Stimulated activated CD8-positive, alpha-beta memory T cell treated with anti-CD3 and anti-CD28 coated beads, Interleukin-4, amount 100 ng/mL, for 4 hours (primary cell): ENCODE measurements at places on chromosomes 5 and 9.

DNA sequence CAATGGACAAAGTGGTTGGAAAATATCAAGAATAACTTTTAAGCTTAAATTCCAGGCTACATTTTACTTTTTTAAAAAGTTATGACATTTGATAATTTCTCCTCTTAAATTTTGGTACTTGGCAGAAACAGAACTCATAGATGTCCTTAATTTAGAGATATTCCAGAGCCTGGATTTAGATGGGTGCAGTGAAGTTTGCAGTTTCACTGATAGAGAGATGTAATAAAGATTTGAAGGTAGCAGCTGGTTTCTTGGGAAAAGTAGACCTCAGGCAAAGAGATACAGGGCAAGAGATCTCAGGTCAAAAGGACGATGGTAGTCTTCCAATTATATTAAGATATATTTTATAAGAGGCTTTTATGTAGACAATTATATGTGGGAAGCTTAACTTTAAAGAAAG is 134.6 kb downstream of the ISL1 start:
- no peak for DNase-seq

- DNase-seq, result no peak
Observed at GRCh38 chr5:89313804-89314588, 431.0 kb upstream of the MEF2C start.

GRCh38 chr9:113612828-113613227 is 149.3 kb downstream of the RGS3 start:
- no peak for DNase-seq

- DNase-seq, result no peak
Observed at GRCh38 chr5:131545845-131546244, 89.2 kb downstream of the RAPGEF6 start.

- no peak for DNase-seq
Observed at GRCh38 chr5:156824800-156825199, 25.3 kb upstream of the PPP1R2B start.

GRCh38 chr5:113150221-113150620 is 173.6 kb downstream of the DCP2 start:
- no peak for DNase-seq

GRCh38 chr5:117769877-117770276 is 1195.3 kb upstream of the SEMA6A start:
- no peak for DNase-seq

- no peak for DNase-seq
Observed at GRCh38 chr5:139849942-139850341, 54.3 kb downstream of the PSD2 start.

- DNase-seq, result no peak
Observed at GRCh38 chr9:89598926-89599325, 5.9 kb upstream of the GADD45G start.

DNA sequence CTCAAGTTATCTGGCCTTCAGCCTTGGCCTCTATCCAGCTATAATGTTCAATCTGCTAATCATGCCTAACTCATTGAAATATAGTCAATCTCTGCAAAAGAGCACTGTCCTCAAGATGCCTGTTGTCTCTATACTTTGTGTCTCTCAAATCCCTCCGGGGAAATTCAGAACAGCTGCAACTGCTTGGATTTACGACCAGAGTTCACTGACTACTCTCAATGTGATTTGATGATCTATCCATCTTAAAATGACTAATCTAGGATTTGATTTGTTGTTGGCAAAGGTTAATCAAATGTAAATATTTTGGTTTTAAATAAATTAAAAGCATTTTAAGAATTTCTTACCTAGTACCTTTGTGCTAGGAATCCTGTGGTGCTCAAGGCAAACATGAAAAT is 40.9 kb downstream of the SVEP1 start:
- DNase-seq, result no peak

- DNase-seq, result no peak
Observed at GRCh38 chr5:152631221-152631620, 226.1 kb upstream of the NMUR2 start.

DNA sequence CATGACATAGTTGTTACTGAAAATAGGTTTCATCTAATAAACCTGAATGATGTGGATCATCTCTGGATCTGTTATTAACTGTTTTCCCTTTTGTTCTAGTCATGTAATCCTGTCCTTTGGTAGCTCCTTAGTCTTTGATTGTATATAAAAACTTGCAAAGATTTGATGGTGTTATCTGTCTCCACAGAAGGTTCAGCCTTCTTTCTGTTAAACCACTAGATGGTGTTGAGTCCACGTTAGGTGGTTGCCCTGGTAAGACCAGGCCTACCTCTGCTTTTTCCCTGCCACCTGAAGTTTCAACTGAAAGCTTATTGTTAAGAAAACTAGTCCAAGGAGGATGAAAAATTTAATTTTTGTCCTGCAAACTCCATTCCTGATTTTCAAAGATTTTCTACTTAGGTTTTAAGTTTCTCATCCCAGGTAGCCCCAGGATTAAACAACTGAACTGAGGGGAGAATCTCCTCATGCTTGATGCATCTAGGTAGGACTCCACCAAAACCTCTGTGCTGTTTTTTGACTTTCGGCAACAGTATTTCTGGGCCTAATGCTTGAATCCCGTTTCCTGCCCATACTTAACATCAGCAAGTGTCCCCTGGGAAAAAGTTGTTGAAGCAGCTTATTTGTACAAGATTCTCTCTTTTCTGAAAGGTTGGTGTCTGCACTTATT is 68.5 kb downstream of the RICTOR start:
- DNase-seq, result no peak

GRCh38 chr5:105619725-105620124 is 2051.0 kb downstream of the EFNA5 start:
- no peak for DNase-seq

- no peak for DNase-seq
Observed at GRCh38 chr5:149471406-149472183, 79.6 kb downstream of the CSNK1A1 start.

DNA sequence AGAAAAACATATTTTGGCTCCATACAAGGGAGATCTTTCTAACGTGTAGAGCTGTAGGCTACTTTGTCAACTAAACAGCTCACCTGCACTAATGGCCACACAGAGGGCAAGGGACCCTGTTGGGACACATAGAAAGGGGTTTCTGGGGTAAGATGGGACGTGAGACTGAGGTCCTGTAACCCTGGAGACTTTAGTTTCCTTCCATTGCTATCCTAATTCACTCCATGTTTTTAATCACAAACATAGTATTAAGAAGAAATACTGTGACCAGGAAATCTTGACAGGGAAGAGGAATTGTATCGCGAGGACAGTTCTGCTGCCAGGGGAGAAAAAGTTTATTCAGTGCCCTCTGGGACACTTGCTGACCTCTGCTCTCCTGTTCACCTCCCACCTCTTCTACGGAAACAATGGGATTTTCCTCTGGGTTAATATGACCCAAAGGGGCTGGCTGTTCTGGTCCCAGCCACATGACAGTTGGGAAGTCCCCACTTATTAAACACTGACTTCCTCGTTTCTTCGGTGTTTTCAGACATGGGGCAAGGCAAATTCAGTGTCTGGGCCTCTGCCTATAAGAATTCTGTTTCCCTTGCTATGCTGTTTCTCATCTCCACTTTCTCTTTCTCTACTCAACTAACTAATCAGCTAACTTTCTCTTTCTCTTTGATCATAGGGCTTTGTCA is 106.9 kb upstream of the SEMA6A start:
- DNase-seq, result no peak

DNA sequence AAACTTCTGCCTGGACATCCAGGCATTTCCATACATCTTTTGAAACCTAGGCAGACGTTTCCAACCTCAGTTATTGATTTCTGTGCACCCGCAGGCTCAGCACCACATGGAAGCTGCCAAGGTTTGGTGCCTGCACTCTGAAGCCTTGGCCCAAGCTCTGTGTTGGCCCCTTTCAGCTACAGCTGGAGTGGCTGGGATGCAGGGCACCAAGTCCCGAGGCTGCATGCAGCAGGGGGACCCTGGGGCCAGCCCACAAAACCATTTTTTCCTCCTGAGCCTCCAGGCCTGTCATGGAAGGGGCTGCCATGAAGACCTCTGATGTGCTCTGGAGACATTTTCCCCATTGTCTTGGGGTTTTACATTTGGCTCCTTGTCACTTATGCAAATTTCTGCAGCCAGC is 49.9 kb downstream of the NFX1 start:
- no peak for DNase-seq

- DNase-seq, result no peak
Observed at GRCh38 chr5:141858079-141858765, 20.0 kb downstream of the PCDH1 start.

DNA sequence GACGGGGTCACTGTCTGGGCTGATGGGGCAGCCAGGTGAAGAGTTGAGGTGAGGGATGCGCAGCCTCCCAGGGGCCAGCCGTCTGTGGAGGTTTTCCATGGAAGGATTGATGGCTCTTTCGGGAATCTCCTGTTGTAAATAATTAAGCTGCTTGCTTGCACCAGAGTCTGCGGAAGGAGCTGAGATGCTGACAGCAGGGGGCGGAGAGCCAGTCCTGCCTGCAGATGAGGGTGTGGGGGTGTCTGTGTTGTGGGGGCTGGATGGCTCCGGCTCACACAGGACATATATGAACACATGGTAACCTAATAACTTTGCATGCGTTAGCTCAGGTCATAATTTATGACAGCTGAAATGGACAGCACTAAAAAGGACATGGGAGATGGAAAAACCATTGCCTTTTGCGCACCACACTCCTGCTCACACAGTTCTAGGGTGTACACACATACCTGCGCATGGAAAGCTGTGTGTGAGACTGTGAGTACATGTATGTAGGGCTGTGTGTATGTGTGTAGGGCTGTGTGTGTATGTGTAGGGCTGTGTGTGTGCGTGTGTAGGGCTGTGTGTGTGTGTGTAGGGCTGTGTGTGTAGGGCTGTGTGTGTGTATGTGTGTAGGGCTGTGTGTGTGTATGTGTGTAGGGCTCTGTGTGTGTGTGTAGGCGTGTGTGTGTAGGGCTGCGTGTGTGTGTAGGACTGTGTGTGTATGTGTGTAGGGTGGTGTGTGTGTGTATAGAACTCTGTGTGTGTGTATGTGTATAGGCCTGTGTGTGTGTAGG is 36.8 kb upstream of the SEMA4D start:
- DNase-seq, result no peak
